ENCODE measurements at places on chromosomes 12 and 14. TPM values are rescaled to one million over a fixed set of nuclear protein-coding genes. Genes with fewer than 3 reads are reported as not detected.

The TMEM132D gene
- polyA plus RNA-seq, result 0.02 TPM

The VRTN gene
- polyA plus RNA-seq, result not detected

GRCh38 chr12:3225154-3225795, 148.1 kb downstream of the TSPAN9 start:
- DNase-seq, result no peak

The TSPAN19 gene
- polyA plus RNA-seq, result not detected

DNA sequence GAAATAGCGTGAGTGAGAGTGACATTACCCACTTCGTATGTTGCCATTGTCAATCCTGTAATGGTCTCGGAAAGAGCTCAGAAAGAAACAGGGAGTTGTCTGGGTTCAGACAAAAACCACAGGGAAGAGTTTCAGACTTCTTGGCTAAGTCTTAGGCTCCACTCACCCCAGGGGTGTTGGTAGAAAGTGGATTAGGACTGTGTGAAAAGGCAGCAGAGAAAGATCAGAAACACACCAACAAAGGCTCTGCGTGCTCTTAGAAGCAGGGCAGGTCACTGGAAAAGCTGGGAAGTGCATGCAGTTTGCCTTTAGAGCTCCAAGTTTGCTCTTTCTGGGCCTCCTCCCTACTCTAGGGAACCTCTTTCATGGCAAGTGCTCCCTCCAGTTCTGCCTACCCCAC, 106.1 kb upstream of the PLXNC1 start:
- no peak for DNase-seq

The KRT3 gene
- polyA plus RNA-seq, result not detected

- DNase-seq, result no peak
These were observed 367.2 kb upstream of the DDHD1 start for GRCh38 chr14:53520078-53520928.

The GPR68 gene
- 0.20 TPM for polyA plus RNA-seq

- DNase-seq, result no peak
These were observed 38.7 kb upstream of the GPATCH2L start for GRCh38 chr14:76112889-76113624.

GRCh38 chr12:110908377-110909152, 11.8 kb downstream of the MYL2 start:
- DNase-seq, result no peak

DNA sequence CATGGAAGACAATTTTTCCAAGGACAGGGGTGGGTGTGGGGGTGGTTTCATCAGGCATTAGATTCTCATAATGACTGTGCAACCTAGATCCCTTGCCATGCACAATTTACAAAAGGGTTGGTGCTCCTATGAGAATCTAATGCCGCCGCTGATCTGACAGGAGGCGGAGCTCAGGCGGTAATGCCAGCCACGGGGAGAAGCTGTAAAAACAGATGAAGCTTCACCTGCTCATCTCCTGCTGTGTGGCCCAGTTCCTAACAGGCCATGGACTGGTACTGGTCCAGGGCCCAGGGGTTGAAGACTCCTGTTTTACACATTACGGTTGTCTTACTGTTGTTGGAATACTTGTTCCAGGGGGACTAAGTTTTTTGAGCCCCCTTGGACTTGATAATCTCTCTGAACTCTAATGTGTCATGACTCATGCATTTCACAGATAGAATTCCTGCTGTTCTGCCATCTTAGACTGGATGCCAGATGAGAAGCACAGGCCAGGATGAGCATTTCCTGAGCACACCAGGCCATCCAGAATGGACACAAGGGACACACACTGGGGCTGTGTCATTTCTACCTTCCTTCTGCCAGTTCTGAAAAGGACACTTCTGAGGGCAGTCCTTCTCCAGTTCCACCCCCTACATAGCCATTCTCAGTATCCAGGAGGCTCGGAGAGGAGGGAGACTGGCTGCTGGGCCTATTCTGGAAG, 5.8 kb downstream of the PLEKHD1 start:
- DNase-seq, result no peak

DNA sequence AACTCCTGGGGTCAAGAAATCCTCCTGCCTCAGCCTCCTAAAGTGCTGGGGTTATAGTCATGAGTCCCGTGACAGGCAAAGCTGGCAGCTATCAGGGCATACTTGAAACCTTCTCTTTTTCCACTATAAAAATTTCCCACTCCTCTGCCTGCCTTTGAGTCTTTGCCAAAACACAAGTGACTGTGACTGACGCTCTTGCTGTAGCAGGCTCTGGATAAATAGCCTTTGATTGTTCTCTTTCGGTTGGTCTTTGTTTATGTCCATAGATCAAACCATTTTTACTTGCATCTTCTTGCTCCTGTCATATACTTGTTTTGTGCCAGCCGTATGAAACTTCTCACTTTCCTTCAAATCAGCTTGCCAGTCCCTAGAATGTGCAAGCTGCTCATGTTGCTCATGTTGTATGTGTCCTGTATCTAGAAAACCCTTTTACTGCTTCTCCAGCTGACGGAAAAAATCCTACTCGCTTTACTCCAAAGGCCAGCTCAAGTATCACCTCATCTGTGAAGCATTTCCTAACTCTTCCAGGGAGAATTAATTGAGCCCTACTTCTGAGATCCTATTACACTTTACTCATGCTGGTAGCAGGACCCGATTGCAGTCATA, 73.1 kb downstream of the RESF1 start:
- peak; percentile 38 for DNase-seq

DNA sequence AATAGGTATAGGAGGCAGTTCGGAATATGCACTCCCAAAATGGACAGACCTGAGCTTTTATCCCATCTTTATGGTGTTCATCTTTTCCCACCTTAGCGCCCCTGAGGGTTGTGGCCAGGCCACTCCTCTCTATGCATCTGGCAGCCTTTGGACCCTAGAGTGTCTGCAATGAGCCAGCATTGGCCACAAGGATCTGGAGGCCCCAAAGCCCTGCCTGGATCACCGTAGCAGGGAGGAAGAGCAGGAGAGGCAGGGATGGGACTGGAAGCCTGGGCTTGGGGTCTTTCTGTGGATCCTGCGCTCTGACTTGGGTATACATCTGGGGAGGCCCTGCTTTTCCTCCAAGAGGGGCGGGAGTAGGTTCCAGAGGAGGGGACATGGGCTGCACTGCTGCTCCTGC, 52.5 kb downstream of the PLEKHG3 start:
- no peak for DNase-seq

The STAC3 gene
- polyA plus RNA-seq, result 0.12 TPM

- peak; percentile 3 for DNase-seq
These were observed 150.4 kb upstream of the FAR2 start for GRCh38 chr12:28998662-28999120.

The SOAT2 gene
- polyA plus RNA-seq, result 0.34 TPM

- no peak for DNase-seq
These were observed 482.4 kb upstream of the SOX5 start for GRCh38 chr12:24431872-24432271.

- DNase-seq, result peak; percentile 76
These were observed 238.8 kb upstream of the RGS6 start for GRCh38 chr14:71693381-71693780.

GRCh38 chr12:121114806-121115205, 17.9 kb upstream of the P2RX7 start:
- no peak for DNase-seq

DNA sequence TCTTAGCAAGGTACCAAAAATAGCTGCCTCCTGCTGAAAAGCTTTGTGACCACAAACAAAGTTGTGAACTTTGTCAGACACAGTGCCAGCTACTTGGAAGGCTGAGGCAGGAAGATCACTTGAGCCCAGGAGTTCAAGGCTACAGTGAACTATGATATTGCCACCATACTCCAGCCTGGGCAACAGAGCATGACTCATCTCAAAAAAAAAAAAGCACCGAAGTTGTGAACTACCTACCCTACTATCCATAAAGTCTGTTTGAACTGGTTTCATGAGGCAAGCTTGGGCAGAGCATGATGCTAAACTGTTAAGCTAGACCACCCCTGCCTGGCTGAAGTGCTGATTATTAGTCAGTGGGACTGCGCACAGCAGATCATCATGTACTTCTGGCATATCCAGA, 75.5 kb downstream of the RAD52 start:
- DNase-seq, result no peak

The ASCL4 gene
- not detected for polyA plus RNA-seq
